Stimulated activated CD8-positive, alpha-beta memory T cell treated with anti-CD3 and anti-CD28 coated beads, Interleukin-12 subunit alpha, Interleukin-12 subunit beta, amount 100 ng/mL, for 4 hours (primary cell): ENCODE measurements at places on chromosomes 2 and 18.

GRCh38 chr2:134241911-134242310 is 12.0 kb upstream of the MGAT5 start:
- no peak for DNase-seq

DNA sequence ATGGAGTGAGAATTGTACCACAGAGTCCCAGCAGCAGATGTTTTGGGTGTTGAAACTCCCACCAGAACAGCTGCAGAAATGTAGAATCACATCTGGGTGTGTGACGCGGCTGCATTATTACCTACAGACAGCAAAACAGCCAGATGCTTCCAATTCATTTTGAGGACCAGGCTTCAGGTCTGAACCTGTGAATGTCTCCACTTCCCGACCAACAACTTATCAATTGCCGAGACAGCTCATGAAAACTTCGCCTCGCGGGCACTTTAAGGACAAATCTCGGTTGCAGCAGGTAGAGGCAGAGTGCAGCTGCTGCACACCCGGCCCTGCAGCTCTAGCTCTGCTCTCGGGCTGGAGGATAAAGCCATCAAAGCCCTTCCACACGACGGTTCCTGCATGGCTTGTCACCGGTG is 202.0 kb downstream of the HRH4 start:
- DNase-seq: no peak

DNA sequence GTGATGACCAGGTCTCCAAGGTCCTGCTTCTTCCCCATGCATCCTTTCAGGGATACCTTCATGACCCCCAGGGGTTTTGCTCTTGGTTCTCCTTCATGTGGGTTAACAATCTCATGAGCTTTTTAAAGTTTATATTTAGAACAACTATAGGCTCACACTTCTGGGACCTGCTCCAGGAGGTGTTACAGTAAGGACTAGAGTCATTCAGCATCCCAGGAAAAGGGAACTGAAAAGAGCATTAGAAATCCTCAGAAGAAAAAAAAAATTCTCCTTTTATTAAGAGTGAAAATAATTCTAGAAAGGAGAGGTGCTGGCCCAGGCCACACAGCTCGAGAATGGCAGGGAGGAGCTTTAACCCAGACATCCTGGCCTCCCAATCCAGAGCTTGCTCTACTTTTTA is 66.5 kb downstream of the SETBP1 start:
- DNase-seq: no peak

GRCh38 chr2:237345411-237345810 is 68.6 kb downstream of the COL6A3 start:
- DNase-seq: no peak

DNA sequence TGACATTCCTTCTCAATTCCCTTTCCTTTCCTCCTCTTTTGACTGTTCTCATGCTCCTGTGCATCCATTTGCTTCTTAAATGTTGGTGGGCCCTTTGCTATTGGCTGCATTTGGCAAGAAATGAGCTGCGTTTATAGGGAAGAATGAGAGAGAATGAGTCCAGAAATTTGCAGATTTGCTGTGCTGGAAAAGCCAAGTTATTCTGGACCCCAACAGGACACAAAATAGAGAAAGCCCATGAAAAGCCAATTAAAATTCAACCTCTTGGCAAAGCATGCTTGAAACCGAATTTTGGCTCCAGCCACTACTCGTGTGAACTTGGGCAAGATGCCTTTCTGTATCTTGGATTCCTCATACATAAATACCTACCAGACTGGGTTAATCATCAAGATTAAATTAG is 1.3 kb upstream of the SCLY start:
- DNase-seq: no peak

- DNase-seq: no peak
These were observed 425.7 kb downstream of the PID1 start for GRCh38 chr2:228845162-228845925.
